ENCODE measurements at places on chromosomes 3 and 15.

- DNase-seq, result peak; percentile 46
Measured at GRCh38 chr3:128078322-128078721, 26.1 kb downstream of the SEC61A1 start.

GRCh38 chr3:79326642-79327041 lies 441.2 kb downstream of the ROBO1 start:
- no peak for DNase-seq

- DNase-seq, result no peak
Measured at GRCh38 chr3:111362381-111363009, 179.5 kb upstream of the CD96 start.

DNA sequence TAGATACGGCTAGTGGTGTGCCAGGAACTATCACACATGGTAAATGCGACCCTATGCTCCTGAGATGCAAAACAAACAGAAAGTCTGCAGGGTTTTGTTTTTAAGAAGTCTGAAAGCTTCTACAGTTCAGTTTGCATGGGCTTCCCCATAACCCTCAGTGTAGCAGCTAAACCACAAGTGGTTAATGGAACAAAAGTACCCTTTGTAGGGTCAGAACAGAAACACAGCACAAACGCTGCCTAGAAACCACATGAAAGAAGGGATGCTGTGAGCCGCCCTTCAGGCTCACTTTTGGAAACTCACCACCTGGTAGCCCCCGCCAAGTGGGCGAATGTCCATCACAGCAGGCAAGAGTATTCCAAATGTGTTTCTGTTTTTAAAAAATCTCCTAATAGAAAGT lies 46.2 kb downstream of the CTDSPL start:
- no peak for DNase-seq

DNA sequence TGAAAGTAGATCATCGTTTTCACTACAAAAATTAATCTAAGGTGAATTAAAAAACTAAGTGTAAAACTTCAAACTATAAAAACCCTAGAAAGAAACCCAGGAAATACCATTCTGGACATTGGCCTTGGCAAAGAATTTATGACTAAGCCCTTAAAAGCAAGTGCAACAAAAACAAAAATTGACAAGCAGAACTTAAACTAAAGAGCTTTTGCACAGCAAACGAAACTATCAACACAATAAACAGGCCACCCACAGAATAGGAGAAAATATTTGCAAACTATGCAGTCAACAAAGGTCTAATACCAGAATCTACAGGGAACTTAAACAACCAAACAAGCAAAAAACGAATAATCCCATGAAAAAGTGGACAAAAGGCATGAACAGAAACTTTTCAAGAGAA lies 302.0 kb downstream of the CHST2 start:
- DNase-seq, result no peak

DNA sequence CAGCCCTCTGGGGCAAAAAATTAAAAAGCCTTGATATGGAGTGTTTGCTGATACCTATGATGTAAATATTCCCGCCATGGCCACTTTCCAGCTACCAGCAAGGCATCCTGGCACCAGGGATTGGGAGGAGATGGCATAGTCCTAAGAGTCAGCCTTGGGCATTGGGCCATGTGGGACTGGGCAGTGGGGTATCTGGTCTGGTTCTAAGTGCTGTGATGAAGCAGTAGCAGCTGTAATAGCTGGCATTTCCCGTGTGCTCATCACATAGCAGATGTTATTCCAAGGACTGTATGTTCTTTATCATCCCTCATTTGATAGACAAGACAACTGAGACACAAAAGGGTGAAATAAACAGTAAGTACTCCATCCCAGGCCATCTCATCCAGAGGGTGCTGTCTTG lies 6.9 kb upstream of the SACM1L start:
- no peak for DNase-seq

DNA sequence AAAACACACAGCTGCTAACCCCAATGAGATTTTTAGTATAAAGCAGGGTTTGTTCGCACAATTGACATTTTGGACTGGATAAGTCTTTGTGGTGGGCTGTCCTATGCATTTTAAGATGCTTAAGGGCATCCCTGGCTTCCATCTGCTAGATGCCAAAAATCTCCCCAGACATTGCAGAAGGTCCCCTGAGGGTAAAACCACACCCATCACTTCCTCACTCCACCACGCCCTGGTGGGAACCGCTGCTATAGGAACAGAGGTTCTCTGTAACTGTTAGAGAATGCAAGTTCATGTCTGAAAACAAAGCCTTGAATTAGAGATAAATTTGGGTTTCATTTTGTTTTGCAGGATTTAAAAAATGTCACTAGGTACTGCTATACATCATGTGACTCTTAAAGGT lies 67.7 kb downstream of the ARHGEF26 start:
- DNase-seq, result no peak

GRCh38 chr3:13710251-13710650 lies 161.3 kb downstream of the FBLN2 start:
- no peak for DNase-seq

GRCh38 chr15:40512440-40512839 lies 41.7 kb downstream of the CHST14 start:
- DNase-seq, result no peak

GRCh38 chr3:171260466-171260865 lies 199.7 kb downstream of the TNIK start:
- DNase-seq, result no peak

- no peak for DNase-seq
Measured at GRCh38 chr3:129034642-129035041, 25.9 kb upstream of the GP9 start.

GRCh38 chr3:179194931-179195330 lies 46.8 kb downstream of the PIK3CA start:
- DNase-seq, result no peak

GRCh38 chr3:33419948-33420347 lies 20.3 kb downstream of the UBP1 start:
- DNase-seq, result no peak
